ENCODE measurements at places on chromosomes 6 and 20.

- DNase-seq, result no peak
Measured at GRCh38 chr6:136378888-136379287, 89.2 kb upstream of the BCLAF1 start.

DNA sequence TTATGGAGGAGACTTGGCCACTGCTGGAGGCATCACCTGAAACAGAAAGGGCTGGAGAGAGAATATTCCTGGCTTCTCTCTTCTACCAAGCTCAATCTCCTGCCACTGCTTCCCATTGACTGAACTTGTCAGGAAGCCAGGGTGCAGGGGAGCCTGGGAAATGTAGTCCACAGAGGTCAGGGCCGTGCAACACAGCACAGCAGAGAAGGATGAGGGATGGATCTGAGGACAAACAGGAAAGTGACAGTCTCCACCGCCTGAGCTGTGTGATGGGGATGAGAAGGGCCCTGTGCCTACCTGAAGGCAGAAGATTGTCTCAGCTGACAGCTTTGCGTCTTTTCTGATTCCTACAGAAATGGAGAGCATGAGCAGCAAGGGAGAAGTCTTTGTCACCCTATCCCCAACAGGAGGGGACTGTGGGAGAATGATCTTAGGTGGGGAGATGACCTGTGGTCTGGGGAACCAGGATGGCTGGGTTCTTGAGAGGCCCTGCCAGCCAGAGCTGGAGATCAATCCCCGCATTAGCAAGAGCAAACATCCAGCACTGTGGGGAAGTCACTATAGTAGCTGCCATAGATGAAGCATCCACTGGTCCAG is 114.2 kb downstream of the SNX5 start:
- no peak for DNase-seq

DNA sequence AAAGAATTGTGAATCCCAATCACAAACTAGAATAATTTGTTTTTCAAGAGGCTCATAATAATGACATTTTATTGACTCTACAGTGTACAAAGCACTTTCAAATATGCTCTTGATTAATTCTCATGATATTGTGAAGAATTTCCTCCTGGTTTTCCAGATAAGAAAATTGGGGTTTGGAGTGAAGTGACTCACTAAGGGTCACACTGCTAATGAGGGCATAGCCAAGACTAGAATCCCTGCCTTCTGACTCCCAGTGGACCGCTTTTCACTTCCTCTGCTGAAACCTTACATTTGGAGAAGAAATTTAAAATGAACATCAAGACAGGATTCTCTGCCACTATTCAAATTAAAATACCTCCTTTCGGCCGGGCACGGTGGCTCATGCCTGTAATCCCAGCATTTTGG is 38.3 kb upstream of the LTV1 start:
- no peak for DNase-seq

DNA sequence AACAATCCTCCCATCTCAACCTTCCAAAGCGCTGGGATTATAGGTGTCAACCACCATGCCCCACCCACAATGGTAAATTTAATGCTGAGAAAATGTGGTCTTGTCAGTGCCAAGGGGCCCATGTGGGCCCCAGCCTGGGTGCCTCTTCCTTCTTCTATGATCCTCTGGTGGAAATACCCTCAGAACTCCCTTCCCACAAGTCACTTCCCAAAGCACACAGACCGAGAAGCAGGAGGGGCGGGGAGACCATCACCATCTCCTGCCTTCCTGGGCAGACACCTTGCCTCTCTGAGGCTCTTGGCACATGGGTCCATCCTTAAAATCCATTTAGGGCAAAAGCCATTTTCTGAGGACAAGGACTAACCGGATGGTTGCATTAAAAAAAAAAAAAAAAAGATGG is 59.0 kb downstream of the NOL4L start:
- DNase-seq, result no peak

- DNase-seq, result no peak
Measured at GRCh38 chr6:35061651-35062410, 79.3 kb downstream of the TCP11 start.

- no peak for DNase-seq
Measured at GRCh38 chr6:84867521-84867920, 103.1 kb upstream of the TBX18 start.

DNA sequence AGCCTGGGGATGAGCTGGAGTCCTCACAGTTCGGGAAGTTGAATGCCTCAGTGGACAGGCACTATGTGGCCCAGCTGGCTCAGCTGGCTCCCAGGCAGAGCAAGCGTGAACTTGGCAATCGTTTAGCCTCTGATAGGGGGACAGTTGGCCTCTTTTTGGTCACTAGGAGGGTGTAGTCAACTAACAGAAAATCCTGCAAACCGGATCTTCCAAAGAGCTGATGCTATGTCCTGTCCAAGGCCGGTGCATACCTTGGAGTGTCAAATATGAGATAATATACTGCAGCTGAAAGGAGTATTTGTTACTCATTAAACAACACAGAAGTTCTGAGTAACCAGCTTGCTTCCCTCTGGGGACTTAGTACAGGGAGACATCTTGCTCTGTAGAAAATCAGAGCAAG is 126.2 kb upstream of the EXOC2 start:
- no peak for DNase-seq

- DNase-seq, result no peak
Measured at GRCh38 chr6:131692589-131692988, 8.6 kb downstream of the OR2A4 start.

DNA sequence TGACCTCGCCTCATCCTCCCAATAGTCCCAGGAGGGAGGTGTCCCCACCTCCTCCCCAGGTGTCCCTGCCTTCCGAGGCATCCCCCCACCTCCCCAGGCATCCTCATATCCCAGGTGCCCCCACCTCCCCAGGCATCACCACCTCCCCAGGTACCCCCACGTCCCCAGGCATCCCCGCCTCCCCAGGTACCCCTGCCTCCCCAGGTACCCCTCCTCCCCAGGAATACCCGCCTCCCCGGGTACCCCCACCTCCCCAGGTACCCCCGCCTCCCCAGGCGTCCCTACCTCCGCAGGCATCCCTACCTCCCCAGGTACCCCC is 198.9 kb downstream of the SYNDIG1 start:
- no peak for DNase-seq

DNA sequence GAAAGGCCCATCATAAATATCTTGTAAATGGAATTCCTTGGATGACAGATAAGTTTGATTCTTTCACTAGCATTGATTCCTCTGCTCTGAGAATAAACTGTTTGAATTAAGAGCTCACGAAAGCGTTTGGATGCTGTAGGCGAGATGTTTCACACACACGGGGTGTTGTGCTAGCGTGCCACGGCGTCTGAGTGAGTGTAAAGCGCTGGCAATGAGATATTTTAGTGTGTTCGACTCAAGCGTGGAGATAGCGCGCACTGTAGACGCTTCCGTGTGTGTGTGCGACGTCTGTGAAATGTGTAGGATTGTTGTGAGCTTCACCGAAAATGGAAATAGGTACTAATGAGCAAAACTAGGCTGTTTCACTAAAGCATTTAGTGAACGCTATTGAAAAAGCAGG is 29.4 kb upstream of the ADRM1 start:
- no peak for DNase-seq
